ENCODE measurements at places on chromosomes 11 and 22. TPM values are rescaled to one million over a fixed set of nuclear protein-coding genes. Genes with fewer than 3 reads are reported as not detected.

- DNase-seq, result no peak
These were observed 143.5 kb upstream of the PLET1 start for GRCh38 chr11:112404112-112404511.

GP1BB gene
- not detected for total RNA-seq

TMPRSS13 gene
- 1.9 TPM for total RNA-seq

UCP2 gene
- total RNA-seq, result 407 TPM

GRCh38 chr11:335779-336658 is 15.4 kb upstream of the IFITM3 start:
- no peak for DNase-seq

Measured in activated CD4-positive, alpha-beta memory T cell treated with anti-CD3 and anti-CD28 coated beads, Interleukin-2, amount 10 ng/mL, durations not matched to agents 7 days and 5 days (primary cell).